ENCODE measurements at places on chromosomes 2 and 18.

DNA sequence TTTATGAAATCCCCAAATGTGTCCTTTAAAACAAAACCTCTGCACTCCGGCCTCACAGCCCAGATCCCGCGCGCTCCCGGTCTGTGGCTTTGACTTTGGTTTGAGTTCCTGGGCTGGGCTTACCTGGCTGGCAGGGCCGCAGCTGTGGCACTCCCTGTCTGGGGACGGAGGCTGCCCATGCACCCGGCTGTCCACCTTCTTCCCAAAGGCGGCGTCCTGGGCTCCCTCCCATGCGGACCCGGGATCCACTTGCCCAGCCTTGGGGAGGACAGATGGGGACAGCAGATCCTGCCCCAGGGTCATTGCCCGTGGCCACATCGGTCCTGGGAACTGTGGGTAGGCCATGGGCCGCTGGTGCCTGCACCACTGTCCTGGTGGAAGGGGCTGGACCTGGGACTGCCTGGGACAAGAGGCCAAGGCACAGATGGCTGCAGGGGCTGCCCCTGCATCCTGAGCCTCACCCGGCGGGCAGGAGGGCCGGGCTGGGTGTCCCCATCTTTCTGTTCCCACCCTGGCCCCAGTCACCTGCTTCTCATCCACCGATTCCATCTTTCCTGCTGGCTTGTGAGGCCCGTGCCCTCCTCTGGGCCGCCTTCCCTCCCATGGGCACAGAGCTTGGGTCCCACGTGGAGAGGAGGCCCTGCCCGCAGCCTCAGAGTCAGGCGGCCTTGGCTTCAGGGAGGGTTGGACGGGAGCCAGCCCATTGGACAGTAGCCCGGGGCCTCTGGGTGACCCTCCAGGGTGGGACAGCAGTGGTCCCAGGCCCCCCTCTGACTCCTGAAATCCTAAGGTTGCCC is 27.7 kb downstream of the NFATC1 start:
- DNase-seq: no peak

GRCh38 chr2:122191331-122191730 is 435.9 kb downstream of the TSN start:
- DNase-seq: no peak

- DNase-seq: no peak
Measured at GRCh38 chr2:143685421-143686078, 556.3 kb downstream of the ARHGAP15 start.

DNA sequence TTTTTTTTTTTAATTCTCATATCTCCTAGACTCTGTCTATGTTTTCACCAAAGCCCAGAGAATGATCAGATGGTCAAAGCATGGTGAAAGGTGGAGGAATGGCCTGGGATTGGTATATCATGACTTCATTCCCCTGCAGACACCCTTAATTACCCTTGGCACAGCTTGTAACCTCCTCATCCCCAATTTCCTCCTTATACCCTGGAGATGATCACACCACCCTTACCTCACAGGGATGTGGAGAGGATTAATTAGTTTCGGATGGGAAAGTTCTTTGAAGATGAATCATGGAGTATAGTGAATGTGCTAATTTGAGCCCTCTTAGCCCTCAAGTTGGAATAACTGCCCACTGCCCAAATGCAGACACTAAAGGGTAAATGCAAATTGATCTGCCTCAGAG is 138.0 kb upstream of the LYPD6 start:
- DNase-seq: no peak

GRCh38 chr2:50958504-50958903 is 73.4 kb downstream of the NRXN1 start:
- no peak for DNase-seq

DNA sequence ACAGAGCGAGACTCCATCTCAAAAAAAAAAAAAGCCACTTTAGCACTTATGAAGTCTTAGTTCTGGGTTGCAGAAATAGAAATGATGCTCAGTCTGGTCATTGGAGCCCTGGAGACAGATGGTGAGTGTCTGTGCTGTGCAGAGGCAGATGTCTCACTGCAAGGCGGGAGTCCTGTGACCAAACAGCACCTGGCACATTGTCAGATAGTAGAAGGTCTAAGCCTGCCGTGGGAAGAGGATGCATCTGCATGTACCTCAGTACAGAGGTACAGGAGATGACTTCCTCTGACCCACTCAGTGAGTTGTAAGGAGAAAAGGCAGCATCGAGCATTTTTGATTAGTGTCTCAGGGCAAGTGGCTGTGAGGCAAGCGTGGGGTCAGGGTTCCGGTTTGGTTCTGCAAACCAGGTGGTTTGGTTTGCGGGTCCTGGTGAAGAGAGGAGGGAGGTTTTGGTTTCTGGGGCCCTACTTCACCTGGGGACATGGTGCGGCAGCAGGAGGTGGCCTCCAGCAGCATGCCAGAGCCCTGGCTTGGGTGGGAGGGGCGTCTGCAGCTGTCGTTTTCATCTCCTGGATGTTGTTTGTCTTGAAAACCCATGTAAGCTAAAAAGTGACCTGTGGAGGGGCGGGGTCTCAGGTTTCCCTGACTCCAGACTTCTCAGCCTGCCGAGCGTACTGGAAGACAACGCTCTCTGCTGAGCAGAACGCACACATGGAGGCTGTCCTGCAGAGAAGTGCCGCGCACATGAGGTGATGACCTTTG is 3.8 kb downstream of the RBFA start:
- DNase-seq: no peak

GRCh38 chr2:178962805-178963433 is 87.0 kb downstream of the CCDC141 start:
- no peak for DNase-seq

- no peak for DNase-seq
Measured at GRCh38 chr2:189592353-189592984, 11.9 kb upstream of the SLC40A1 start.

GRCh38 chr18:45370255-45371010 is 244.8 kb upstream of the SLC14A2 start:
- no peak for DNase-seq

GRCh38 chr2:70141902-70142589 is 48.8 kb downstream of the C2orf42 start:
- DNase-seq: no peak

- no peak for DNase-seq
Measured at GRCh38 chr2:48756289-48756688, 765 bp upstream of the LHCGR start.
